ENCODE measurements at places on chromosomes 3 and 15.

DNA sequence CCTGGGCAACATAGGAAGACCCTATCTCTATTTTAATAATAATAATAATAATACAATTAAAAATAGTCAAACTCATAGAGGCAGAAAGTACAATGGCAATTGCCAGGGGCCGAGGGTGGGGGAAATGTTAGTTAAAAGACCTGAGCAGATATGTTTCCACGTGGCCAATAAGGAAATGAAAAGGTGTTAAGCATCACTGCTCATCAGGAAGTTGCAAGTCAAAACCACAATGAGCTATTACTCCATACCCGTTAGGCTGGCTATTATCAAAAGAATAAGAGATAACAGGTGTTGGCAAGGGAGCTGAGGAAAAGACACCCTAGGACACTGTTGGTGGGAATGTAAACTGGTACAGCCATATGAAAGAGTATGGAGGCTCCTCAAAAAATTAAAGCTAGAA, 60.4 kb upstream of the PRSS50 start:
- no peak for DNase-seq

- DNase-seq = no peak
Observed at GRCh38 chr3:148880681-148881080, 15.6 kb downstream of the CPA3 start.

DNA sequence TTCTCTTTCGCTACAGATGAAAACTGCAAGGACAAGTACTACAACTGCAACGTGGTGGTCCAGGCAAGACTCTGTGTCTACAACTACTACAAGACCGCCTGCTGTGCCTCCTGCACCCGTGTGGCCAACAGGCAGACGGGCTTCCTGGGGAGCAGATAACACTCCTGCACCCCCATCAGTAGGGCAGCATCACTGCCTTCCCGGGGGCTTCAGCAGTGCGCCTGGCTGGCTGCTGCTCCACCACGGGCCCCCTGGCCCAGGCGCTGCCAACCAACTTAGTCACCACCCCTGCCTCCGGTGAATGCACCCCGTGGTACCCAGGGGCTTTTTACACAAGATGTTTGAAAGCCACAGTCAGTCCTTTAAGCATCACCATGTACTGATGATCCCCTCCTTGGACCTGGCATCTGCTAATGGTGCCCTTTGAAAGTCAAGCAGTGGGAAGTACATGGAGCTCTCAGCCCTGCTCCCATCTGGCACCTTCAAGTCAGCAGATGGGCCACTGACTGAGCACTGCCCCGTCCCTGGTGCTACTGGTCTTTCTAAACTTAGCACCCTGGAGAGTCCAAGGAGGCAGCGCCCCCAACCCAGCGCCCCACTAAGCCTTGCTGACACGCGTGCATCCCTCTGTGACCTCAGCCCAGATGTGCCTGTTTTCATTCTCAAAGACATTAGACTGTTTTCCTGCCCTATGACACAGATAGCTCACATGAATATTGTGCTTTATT, 33.0 kb upstream of the NR2E3 start:
- DNase-seq = no peak

DNA sequence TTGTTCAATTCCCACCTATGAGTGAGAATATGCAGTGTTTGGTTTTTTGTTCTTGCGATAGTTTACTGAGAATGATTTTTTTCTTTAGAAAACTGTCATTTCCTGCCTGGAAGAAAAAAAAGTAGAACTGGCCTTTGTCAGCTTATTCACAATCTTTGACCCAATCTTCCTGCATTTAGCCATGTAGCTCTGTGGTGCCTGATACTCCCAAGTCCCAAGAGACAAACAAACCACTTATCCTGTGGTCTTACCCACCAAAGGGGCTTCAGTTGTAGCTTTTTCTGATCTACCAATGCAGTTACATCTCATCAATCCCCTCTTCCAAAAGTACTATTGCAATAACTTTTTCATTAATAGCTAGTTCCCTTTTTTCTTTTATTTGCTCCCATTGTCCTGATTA, 444.6 kb downstream of the GRM7 start:
- DNase-seq = no peak

DNA sequence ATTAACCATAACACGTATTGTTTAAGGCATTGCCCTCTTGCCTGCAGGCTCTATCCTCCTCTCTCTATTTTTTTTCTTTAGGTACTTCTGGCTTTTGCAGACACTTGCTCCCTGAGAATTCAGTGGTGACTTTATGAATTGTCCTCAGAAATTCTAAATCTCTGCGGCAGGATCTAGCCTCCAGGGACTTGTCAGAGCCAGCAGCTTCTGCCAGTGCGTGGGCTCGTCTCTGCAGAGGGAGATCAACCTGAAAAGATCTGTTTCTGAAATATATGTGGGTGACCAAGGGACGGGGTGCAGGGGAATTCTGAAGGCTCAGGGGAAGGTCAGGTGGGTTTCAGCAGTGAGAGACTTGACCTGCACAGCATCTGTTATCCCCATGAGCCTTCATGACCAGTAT, 326.1 kb upstream of the LRRFIP2 start:
- no peak for DNase-seq
